ENCODE measurements at places on chromosomes 1 and 21. TPM values are rescaled to one million over a fixed set of nuclear protein-coding genes. Genes with fewer than 3 reads are reported as not detected.

The LCE1A gene
- not detected for total RNA-seq

The SMPDL3B gene
- total RNA-seq, result 0.22 TPM

The LRRC38 gene
- total RNA-seq, result not detected

The PLK3 gene
- 13.4 TPM for total RNA-seq

The LENEP gene
- not detected for total RNA-seq

The TMEM81 gene
- 0.76 TPM for total RNA-seq

The UROD gene
- total RNA-seq, result 191 TPM

The OR2AK2 gene
- not detected for total RNA-seq

Measured in dermis lymphatic vessel endothelial cell (primary cell).